GOT3 (cell line): ENCODE measurements at places on chromosomes 1 and 21.

DNA sequence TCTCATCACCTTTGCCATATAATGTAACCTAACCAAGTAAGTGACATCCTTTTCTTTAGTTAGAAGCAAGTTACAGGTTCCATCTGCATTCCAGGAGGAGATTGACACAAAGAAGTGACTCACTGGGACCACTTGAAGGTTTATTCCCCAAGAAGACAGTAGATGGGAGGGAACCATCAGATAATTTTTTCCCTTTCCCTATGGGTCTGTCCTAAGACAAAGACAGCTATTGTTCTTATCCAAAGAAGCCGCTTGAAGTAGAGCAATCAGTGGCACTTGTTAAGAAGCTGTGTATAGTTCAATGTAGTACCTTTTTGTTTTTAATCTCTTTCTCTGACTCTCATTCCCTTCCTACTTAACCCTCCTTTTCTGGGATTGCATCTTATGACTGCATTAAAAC lies 139.9 kb upstream of the B3GALT2 start:
- no peak for DNase-seq

GRCh38 chr1:200971428-200971903 lies 52.0 kb downstream of the KIF21B start:
- DNase-seq, result no peak

GRCh38 chr1:11529763-11530730 lies 51.1 kb downstream of the DISP3 start:
- DNase-seq, result no peak

GRCh38 chr1:40872276-40872675 lies 10.1 kb upstream of the CITED4 start:
- no peak for DNase-seq

DNA sequence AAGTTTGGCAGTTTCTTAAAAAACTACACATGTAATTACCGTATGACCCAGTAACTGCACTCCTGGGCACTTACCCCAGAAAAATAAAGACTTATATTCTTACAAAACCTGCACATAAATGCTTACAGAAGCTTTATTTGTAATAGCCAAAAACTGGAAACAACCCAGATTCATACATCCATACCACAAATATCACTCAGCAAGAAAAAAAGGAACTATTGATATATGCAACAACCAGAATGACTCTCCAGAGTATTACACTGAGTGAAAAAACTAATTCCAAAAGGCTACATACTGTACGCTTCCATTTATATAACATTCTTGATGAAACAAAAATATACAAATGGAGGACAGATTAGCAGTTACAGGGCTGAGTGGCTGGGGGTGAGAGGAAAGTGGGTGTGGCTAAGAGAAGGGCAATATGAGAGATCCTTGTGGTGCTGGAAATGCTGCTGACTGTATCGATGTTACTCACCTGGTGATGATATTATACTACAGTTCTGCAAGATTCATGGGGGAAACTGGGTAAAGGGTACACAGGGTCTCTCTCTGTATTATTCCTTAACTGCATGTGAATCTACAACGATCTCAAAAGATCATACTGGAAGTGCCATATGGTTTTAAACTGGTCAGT lies 96.0 kb upstream of the GNG4 start:
- no peak for DNase-seq
